Activated T-cell treated with anti-CD3 and anti-CD28 coated beads for 48 hours (primary cell): ENCODE measurements at places on chromosomes 5 and 9.

DNA sequence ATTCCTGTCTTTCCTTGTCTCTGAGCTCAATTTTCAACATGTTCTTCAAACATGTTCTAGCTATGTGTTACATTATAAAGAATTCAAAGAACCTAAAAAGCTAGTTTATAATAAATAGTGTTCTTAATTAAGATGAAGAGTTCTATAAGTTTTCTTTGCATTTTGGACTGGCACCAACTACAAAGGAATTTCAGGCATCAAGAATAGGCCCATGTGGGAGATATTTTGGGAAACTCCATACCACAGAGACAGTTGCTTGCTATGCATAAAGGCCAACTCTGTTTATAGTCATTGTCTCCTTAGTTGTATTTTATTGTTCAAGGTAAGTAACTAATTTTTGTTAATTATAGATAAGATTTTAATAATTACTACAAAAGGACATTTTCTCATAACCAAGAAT, 4.5 kb downstream of the SLF1 start:
- no peak for DNase-seq

GRCh38 chr5:79070350-79070667, 742 bp downstream of the BHMT2 start:
- no peak for DNase-seq

GRCh38 chr5:118558871-118559270, 429.5 kb downstream of the DTWD2 start:
- DNase-seq: no peak

GRCh38 chr5:149141224-149141956, at the start of gene ABLIM3:
ABLIM3 (plus strand) TSS chr5:149141493; CDS start chr5:149142096, 603 bp downstream.
- DNase-seq: peak; percentile 78

GRCh38 chr9:113600871-113601614, 137.5 kb downstream of the RGS3 start:
- no peak for DNase-seq
